ENCODE measurements at places on chromosomes 12 and 14.
A peak's percentile ranks its signal among the peaks of the same experiment; 100 is the strongest.

DNA sequence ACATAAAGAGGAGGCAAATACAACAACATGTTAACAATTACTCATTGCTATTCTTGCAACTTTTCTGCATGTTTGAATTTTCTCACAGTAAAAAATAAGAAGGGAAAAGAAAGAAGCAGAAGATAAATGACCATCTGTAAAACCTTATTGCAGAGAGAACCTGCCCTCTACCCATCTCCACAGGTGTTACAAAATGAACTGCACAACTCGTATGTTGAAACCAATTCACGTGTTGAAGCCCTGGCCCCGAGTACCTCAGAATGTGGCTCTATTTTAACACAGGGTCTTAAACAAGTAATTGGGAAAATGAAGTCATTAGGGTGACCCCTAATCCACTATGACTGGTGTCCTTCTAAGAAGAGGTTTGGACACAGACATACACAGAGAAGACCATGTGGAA, 39.5 kb downstream of the FOXN3 start:
- DNase-seq: no peak

DNA sequence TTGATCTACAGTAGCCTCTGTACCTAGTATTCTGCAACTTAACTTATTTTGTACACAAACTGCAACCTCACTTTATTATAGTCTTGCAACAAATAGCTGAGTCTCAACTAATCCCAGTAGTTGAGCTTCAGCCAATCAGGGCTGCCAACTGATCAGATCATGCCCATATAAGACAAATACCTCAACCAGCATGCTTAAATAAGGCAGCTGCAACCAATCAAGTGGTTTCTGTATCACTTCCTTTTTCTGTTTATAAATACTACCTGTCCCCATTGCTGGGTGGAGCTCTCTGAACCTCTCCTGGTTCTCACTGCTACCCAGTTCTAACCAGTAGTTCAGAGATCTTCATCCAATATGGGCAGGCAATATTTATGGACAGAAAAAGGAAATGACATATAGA, 248.5 kb upstream of the FBXO33 start:
- DNase-seq: no peak

DNA sequence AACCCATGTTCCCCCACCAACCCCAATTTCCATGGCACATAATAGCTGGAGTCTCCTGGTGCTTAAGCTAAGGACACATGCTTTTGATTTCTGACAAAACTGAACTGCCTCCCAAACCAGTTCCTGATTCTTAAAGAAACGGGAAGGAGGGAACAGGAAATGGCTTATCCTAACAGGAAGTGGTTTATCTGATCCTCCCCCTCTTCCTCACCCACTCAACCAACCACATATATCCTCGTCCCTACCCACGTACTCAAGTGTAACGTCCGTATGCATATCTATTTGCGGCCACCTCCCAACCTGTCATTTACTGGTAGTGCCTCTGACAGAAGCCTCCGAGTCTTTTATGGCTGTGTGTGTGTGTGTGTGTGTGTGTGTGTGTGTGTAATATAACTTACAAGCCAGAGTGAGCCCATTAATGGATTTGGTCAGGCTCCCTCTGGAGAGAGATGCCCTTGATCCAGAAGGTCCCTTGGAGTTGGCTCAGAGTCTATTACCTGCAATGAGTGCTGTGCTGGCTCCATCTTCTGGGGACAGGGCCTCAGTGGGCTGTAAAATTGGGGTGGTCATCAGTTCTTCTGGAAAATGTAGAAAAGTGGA, 7.7 kb downstream of the DAZAP2 start:
- peak; percentile 40 for DNase-seq

- DNase-seq: no peak
These were observed 378.3 kb downstream of the BCL11B start for GRCh38 chr14:98893675-98894074.

- DNase-seq: no peak
These were observed 35.2 kb downstream of the RILPL1 start for GRCh38 chr12:123498126-123498825.

GRCh38 chr12:116697716-116698115, 40.2 kb downstream of the SPRING1 start:
- no peak for DNase-seq

DNA sequence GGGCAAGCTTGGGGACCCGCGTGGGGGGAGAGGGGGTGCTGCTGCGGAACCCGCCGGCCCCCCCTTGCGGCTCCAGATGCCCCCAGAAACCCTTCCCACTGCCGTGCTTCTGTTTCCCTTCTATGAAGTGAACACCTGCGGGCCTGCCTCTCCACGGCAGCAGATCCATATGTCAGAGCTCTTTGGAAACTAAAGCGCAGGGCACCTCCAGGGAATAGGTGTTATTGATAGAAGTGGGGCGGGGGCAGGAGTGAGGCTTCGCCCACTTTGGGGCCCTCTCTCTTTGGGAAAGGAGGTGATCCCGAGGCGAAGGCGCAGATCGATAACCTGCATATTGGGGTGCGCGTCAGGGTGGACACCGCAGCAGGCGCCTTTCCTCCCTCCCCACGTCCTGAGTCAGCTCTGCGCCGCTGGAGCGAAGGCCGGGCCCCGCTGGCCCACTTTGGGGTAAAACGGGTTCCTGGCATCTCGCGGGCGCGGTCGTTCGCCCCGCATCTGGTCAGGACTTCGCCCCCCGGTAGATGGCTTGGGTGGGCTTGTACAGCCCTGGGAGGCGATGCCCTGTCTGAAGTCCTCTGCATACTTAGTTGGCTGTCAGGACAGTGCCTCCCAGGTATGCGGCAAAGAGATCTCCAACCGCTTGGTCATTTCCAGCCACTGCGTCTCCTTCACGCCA, 524 bp downstream of the KMT5A start:
- peak; percentile 65 for DNase-seq

DNA sequence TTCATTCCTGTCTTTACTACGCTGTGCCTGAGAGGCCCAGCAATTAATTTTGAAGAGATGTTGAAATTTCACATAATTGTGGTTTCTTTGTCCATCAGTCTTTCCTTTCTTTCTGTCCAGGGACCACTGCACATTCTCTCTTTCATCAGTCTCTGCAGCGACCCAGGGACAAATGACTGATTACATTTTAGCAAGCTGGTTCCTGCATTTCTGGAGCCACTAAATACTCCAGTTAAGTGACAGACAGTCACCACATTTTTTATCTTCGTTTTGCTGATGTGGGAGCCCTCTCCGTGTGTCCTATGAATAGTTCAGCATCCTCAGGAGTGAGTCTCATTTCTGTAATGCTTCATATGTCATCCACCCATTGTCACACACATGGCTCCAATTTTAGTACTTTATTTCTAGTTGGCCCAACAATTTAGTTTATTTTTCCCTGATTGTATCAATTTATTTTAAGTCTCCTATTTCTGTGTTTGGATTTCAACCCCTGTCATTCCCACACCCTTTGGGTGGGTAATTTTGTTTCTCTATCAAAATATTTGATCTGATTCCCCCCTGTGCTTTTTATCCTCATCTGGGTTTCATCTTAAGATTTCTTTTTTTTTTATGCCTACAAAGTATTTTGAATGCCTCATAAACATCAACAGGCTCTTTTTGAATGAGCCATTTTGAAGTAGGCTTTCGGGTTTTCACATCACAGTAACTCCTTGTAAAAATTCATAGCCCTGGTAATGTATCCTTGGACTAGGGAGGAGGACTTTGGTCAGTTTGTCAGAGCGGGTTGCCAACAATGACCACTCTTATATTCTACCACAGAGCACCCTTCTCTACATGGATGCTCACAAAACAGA, 1196.5 kb downstream of the GALC start:
- DNase-seq: no peak
